ENCODE measurements at places on chromosomes 12 and 14.

DNA sequence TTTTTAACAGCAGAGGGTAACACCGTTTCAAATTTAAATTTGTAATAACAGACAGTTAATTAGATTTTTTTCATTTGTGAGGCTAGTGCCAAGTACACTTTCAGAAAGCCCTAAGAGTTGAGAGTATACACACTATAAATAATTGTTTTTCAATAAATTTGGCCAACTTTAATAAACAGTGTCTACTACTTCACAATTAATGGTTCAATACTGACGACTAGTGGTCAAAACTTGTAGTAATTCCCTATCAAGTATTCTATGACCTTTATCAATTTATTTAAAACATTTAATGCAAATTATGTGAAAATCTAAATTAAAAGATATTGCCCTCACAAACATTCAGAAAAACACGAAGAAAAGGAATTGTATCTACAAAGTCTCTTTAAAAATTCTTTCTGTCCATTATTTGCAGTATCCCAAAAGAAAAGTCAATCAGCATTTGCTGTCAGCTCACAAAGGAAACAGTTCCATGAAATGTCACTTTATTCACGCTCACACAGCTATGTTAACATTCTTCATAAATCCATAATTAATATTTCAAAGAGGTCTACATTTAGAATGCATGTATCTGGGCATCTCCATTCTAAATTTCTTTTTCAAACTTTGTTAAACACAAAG is 91.2 kb downstream of the CEP128 start:
- H3K27me3 ChIP-seq, result no peaks in the 10 kb centered on the region
- no peaks in the 10 kb centered on the region for H3K36me3 ChIP-seq
- no peak overlapping the region for H3K27ac ChIP-seq
- no peaks in the 10 kb centered on the region for H3K4me1 ChIP-seq

DNA sequence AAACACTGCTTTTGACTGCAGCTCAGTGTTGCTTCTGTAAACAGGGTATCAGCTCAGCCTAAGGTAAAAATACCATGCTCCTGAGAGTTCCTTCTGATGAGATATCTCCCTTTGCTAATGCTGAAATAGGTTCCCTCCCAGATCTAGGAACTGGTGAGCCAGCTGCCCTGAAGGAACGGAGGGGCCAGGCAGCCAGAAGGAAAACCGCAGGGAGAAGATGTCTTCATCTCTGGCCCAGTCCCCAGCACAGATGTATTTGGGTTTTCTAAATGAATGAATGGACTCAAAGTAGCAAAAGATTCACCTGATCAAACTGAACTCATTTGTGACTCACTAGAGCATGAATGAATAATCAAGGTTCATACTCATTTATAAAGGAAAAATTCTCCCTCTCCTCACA is 247.8 kb downstream of the MSRB3 start:
- no peak overlapping the region for H3K4me3 ChIP-seq
- no peaks in the 10 kb centered on the region for H3K36me3 ChIP-seq
- H3K27me3 ChIP-seq, result no peaks in the 10 kb centered on the region
- DNase-seq, result no peak
- no peak overlapping the region for H3K27ac ChIP-seq
- no peaks in the 10 kb centered on the region for H3K4me1 ChIP-seq

GRCh38 chr12:20460956-20461355 is 92.6 kb downstream of the PDE3A start:
- no peak for DNase-seq
- no peaks in the 10 kb centered on the region for H3K36me3 ChIP-seq
- no peaks in the 10 kb centered on the region for H3K27me3 ChIP-seq
- no peaks in the 10 kb centered on the region for H3K4me1 ChIP-seq
- no peak overlapping the region for H3K4me3 ChIP-seq

DNA sequence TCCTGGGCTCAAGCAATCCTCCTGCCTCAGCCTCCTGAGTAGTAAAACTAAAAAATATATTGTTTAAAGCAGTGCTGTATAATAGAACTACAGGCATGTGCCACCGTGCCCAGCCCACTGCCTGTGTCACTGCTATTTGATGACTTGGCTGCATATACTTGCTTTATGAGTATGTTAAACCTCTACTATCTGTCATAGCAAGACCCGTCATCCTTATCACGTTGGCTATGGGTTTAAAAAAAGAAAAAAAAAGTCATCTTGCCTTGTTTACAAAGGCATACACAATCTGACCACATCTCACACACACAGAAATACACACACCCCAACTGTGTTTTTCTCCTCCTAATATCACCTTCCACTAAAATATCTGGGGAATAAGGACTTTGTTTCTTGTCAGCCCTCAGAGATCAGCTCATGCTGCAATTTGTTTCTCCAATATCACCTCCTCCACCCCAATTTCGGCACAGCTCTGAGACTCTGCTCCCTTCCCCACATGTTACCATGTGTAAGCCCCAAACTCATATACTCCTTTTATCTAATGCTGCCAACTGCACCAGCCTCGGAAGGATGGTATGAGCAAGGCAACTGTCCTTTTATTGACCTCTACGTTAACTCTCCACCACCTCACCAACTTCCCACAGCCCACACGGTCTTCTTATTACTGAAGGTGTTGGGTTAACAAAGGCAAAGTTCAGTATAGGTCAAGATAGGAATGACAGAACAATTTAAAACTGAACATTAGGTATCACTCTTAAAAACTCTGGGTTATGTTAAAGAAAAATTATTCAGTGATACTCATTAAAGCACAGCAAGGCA is 802 bp upstream of the TMPRSS12 start:
- no peak overlapping the region for H3K4me3 ChIP-seq
- peaks cover 8% of the 10 kb centered on the region for H3K27me3 ChIP-seq
- no peak overlapping the region for H3K27ac ChIP-seq
- H3K36me3 ChIP-seq, result no peaks in the 10 kb centered on the region
- H3K4me1 ChIP-seq, result no peaks in the 10 kb centered on the region
- DNase-seq, result no peak

- H3K36me3 ChIP-seq, result no peaks in the 10 kb centered on the region
- H3K4me3 ChIP-seq, result no peak overlapping the region
- H3K27ac ChIP-seq, result peak overlapping the region; percentile 41
- no peak for DNase-seq
These were observed 15.1 kb downstream of the NUAK1 start for GRCh38 chr12:106123551-106124081.

- no peaks in the 10 kb centered on the region for H3K27me3 ChIP-seq
- peak overlapping the region; percentile 83 for H3K4me3 ChIP-seq
- H3K4me1 ChIP-seq, result peaks cover 34% of the 10 kb centered on the region
- H3K27ac ChIP-seq, result no peak overlapping the region
- peak; percentile 78 for DNase-seq
- H3K36me3 ChIP-seq, result peaks cover 33% of the 10 kb centered on the region
These were observed 1.5 kb downstream of the PRDM4 start for GRCh38 chr12:107759410-107759809.

DNA sequence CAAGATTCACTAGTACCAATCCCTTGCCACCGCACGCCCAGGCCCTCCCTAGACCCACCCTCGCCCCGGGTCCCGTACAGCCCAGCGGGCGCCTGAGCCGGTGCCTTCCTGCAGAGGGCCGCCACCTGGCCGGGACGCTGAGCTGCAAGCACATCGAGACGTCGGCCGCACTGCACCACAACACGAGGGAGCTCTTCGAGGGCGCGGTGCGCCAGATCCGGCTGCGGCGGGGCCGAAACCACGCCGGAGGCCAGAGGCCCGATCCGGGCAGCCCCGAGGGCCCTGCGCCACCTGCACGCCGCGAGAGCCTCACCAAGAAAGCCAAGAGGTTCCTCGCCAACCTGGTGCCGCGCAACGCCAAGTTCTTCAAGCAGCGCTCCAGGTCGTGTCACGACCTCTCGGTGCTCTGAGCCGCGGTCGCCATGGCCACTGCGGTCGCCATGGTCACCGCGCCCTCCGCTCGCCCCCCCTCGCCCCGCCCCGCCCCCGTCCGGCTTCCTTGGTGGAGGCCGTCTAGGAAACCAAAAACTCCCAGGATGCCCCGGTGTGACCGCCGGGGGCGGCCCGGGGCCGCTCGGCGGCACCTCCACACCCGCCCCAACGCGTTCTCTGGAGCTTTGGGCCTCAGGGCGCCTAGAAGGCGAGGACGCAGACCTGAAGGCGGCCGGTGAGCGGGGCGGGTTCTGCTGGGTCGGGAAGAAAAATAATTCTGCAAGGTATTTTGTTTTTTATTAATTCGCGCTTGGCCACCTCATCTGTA is 3.7 kb downstream of the REM2 start:
- H3K36me3 ChIP-seq, result no peaks in the 10 kb centered on the region
- no peaks in the 10 kb centered on the region for H3K27me3 ChIP-seq
- peaks cover 41% of the 10 kb centered on the region for H3K4me1 ChIP-seq
- DNase-seq, result peak; percentile 92

GRCh38 chr12:111076611-111077451 is 156.5 kb upstream of the MYL2 start:
- H3K27me3 ChIP-seq, result no peaks in the 10 kb centered on the region
- H3K36me3 ChIP-seq, result no peaks in the 10 kb centered on the region
- peaks cover 9% of the 10 kb centered on the region for H3K4me1 ChIP-seq
- DNase-seq, result no peak
- no peak overlapping the region for H3K4me3 ChIP-seq

DNA sequence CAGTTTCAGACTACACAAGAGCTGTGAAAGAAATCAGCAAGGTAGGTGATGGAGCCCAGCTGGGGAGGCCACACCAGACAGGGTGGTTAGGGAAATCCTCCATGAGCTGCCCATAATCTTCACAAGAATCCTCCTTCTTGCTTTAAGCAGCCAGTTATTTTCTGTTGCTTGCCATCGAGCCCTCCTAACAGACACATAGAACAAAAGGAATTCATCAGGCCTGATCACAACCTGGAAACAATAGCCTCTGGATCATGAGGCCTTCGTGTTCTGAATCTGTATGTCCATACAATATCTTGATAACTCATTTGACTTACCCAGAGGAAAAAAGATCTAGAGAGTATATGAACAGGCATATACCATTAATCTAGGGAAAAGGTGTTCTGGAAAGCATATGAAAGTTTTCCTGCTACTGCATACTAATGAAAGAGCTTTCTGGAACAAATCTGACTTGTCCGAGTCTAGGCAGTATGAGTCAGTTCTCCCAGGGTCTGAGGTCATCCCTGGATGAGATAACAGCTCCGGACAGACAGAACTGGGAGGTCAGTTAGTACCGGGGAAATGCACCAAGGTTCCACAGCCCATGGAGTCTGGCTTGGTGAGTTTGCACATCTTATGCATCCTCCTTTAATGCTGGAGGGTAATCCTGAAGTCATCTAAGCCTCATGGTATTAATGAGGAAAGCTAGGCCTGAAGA is 52.8 kb upstream of the ELK3 start:
- H3K4me3 ChIP-seq, result no peak overlapping the region
- no peaks in the 10 kb centered on the region for H3K27me3 ChIP-seq
- H3K4me1 ChIP-seq, result no peaks in the 10 kb centered on the region
- H3K27ac ChIP-seq, result no peak overlapping the region
